ENCODE measurements at places on chromosomes 12 and 14.

DNA sequence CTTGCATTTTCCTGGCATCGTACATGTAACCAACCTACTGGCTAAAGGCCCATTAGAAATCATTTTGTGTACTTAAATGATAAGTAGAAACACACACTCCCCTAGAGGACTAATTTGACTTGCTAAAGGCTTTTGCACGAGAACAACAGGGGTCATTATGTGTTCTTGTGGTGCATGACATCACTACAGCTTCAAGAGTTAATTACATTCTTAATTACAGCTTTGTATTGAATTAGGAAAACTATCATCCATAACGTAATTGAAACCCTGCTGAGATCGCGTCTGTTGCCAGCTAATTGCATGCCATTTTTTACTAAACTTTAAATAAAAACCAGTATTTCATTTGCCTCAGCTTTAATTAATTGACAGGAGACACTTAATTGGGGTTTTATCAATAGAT lies 51.4 kb downstream of the TMEM132C start:
- DNase-seq = no peak

DNA sequence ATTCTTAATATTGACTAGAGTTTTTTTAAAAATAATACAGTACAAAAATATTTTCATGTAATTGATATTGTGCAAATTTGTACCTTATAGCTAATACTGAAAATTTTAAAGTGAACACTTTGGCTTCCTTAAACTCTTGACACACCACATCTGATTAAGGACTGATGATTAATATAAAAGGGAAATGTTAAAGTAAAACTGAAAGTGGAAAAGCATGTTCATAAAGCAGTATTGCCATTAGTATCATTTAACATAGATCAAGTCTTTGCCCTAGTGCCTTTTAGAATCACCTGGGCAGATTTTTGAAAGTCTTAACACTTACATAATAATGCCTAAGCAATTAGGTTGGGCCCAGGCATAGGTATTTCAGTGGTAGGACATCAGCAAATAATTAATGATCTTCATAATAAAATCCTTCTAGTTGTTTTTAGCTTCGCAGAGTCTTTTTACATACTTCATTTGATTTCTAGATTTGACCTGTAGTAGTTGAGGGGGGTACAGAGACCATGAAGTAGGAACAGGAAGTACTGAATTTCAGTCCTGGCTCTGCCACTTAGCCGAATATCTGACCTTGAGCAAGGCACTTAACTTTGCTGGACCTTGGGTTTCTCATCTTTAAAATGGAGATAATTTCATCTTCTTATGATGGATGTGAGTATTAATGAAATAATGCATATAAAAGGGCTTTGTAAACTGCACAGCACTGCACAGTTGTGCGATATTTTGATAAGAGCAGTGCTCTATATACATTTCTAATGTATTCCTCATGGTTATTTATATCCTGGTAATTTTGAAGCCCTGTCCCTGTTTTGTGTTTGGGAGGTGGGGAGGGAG lies 43.7 kb downstream of the MARK3 start:
- DNase-seq = no peak

GRCh38 chr14:75626863-75627262 lies 33.8 kb downstream of the ERG28 start:
- DNase-seq = no peak

GRCh38 chr14:65170768-65171507 lies 68.6 kb upstream of the MAX start:
- DNase-seq = no peak

DNA sequence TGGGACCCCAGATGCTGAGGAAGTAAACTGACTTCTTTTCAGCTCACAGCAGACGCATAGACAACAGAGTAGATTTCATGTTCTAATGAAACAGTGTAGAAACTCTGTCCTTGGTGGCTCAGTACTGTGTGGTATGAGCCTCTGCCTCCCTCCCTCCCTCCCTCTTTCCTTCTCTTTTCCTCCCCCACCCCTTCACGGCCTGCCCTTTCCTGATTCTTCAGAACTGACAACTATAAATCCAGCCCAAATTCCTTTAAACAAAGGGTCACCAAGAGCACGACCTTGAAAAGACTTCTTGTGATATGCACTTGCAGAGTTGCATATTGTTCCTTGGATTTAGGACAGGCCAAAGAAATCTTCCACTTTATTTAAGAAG lies 164.0 kb downstream of the ETV6 start:
- DNase-seq = no peak

- DNase-seq = no peak
Measured at GRCh38 chr14:103217538-103217937, 94.3 kb downstream of the TNFAIP2 start.

DNA sequence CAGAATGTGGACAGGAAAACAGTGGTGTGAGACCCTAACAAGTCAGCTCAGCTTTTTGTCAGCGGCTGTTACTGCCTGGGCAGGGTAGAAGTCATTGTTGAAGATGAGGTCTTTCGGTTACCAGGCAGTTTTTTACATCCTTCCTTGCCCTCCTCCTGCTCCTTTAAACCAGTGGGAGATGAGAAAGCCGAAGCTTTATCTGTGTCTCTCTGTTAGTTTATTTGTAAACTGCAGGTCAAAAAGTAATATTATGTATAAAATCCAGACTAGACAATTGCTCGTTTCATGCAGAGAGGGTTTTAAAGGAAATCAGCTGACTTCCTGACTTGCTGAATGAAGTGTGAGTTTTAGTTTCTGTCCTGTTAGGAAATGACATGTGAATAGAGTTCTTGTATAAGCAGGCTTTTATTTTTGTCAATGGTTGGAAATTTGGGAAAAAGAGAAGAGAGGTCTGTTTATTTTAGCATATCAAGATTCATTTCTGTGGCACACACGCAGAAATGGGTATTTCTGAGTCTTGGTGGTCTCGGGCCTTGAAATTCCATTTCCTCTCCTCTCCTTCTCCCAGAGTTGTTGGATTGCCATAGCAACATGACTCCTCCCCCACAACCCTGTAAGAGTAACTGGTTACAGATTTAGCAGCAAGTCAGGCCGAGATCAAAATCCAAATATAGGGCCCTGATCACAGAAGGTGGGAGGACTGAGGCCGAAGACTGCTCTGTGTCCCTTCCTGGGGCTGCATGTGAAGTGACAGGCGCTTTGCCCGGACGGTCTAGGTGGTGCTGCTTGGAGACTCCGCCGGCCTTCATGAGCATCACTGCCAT lies 60.8 kb downstream of the SAMD4A start:
- no peak for DNase-seq
